ENCODE measurements at places on chromosomes 5 and 9. TPM values are rescaled to one million over a fixed set of nuclear protein-coding genes. Genes with fewer than 3 reads are reported as not detected.

Gene CFAP77
- not detected for total RNA-seq

DNA sequence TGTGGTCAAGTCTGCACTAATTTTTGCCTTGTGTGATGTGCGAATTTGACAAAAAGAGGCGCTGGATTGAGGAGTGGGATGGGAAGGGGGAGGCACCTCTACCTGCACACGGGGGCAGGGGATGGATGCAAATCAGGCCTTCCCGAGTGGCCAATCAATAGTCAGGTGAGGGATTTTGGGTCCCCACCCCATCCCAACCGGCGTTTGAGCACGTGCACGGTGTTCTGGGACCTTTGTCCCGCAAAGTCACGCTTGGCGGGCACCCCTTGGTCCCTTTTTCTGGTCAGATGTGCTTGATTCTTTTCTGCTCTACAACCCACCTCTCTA lies 685 bp upstream of the ADAMTS19 start:
- DNase-seq = no peak

- DNase-seq = peak; percentile 48
These were observed 63.3 kb upstream of the SLC30A5 start for GRCh38 chr5:69030358-69031062.

DNA sequence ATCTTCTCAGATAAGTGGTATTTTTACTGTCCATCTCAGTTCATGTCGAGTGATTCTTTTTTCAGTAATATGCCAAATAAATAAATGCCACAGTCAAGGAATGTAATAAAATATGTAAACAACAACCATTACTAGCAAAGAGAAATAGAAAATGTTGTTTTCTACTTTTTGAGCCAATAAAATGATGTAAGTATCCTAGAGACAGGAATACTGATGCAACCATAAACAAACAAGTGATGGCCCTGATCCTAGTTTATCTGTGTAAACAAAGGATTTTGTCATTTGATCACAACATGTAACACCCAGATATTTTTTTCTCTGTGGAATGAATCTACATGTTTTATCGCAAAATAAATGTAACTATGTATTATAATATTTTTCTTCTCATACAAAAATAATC lies 1852.8 kb downstream of the EFNA5 start:
- DNase-seq = no peak

GRCh38 chr9:18109675-18110074 lies 364.3 kb upstream of the ADAMTSL1 start:
- DNase-seq = no peak

- DNase-seq = no peak
These were observed 172.0 kb downstream of the MELK start for GRCh38 chr9:36744678-36745077.

- peak; percentile 27 for DNase-seq
These were observed 1.2 kb downstream of the LHFPL2 start for GRCh38 chr5:78647351-78647818.

DNA sequence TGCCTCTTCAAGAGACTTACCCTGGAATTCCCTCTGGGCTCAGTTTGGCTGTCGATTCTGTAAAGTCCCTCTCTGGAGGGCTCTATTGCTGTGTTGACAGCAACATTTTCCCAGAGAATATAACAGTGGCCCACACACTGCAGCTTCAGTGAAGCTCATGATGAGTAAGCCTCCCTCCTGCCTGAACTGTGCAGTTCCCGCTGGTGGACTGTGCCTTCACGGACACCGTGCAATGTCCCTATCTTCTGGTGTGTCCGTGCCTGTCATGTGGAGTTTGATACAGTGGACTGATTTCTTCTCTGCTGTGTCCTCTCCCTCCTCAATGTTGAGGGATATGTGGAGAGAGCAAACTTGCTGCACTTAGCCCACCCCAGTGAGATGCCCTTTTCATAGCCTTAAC lies 109.0 kb downstream of the NTRK2 start:
- DNase-seq = no peak

Gene ROR2
- 12.3 TPM for total RNA-seq

- DNase-seq = no peak
These were observed 117.6 kb downstream of the FAM170A start for GRCh38 chr5:119746984-119747383.

Gene SLC34A3
- total RNA-seq = not detected

- no peak for DNase-seq
These were observed 1913.7 kb upstream of the WWC1 start for GRCh38 chr5:166377756-166378155.

Gene GDNF
- 18.4 TPM for total RNA-seq

- no peak for DNase-seq
These were observed 46.3 kb downstream of the FAM240B start for GRCh38 chr9:38673399-38674193.

Gene FOXD4L5
- total RNA-seq = 0.13 TPM

DNA sequence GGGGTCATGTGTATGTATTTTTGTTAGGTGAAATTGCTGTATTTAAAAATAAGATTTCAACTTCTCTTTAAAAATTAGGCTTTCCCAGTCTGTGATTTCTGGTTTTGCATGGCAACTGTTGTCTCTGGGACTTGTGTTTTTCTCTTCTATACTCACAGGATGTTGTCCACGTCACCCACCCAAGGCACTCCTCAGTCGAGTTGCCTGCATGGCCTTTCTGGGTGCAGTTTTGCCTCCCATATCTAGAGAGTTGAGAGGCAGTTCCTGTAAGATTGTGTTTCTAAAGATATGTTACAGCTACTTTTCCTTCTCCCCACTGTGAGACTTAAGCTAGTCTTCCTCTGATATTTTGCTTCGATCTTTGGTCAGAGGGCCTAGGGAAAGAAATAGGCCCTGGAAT lies 2.3 kb upstream of the ASPN start:
- DNase-seq = no peak

Gene HRCT1
- 0.33 TPM for total RNA-seq

Gene PCDHGB6
- 4.5 TPM for total RNA-seq

- DNase-seq = no peak
These were observed 6.2 kb downstream of the PDLIM4 start for GRCh38 chr5:132263548-132264261.

Gene PCDHA1
- total RNA-seq = 0.96 TPM

Gene AQP3
- 0.43 TPM for total RNA-seq

DNA sequence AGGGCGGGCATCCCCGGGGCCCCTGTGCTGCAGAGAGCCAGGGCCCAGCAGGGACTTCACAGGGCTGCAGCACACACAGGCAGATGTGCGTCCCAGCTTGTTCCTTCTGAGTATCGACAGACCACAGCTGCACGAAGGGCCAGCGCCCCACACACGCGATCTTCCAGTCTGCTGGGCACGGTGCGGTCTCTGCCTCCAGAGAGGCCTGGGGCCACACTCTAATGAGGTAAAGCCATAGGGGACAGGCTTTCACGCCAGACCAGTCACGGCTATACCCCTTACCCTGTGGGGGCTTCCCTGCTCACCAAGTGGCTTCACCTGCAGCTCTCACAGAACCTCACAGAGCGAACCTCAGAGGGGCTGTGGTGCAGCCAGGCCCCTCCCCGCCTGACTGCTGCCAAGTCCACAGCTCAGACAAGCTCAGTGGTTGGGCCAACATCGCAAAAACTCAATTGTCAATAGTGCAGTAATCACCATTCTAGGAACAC lies 82.2 kb downstream of the SHB start:
- DNase-seq = no peak

Gene EQTN
- total RNA-seq = not detected

DNA sequence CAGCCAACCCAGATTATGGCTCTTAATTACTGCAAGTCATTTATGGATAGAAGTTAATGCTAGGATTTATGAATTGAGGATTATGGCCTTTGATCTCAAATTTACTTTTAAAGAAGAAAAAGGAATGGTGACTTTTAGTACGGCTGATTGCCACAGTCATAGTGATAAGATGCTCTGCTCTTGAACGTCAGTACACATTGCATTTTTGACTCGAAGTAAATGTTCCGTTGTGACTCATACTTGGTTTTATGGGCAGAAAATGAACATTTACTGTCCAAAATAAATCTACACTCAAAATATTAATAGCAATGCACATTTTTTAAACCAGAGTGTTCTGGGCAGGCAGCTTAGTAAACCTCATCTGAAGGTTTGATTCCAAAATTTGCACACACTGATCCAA lies 830 bp downstream of the ADAMTSL1 start:
- DNase-seq = no peak

DNA sequence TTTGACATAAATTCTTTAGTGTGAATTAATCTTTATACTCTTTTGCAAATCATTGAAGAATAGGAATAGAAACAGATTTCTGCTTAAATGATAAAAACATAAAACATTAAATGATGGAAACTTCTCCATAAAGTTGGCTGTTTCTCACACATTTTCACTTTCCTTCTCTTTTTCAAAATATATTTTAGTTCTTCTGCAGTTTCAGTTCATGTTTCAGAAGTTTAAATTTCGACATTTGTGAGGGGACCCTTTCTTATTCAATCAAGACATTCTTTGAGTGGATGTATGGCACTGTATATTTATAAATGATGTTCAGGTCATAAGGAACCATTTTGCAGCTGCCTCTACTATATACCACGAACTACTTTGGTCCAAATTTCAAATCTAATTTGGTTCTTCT lies 34.6 kb downstream of the TNFAIP8 start:
- DNase-seq = no peak

Gene INSL4
- not detected for total RNA-seq

Gene ECM2
- 0.22 TPM for total RNA-seq

DNA sequence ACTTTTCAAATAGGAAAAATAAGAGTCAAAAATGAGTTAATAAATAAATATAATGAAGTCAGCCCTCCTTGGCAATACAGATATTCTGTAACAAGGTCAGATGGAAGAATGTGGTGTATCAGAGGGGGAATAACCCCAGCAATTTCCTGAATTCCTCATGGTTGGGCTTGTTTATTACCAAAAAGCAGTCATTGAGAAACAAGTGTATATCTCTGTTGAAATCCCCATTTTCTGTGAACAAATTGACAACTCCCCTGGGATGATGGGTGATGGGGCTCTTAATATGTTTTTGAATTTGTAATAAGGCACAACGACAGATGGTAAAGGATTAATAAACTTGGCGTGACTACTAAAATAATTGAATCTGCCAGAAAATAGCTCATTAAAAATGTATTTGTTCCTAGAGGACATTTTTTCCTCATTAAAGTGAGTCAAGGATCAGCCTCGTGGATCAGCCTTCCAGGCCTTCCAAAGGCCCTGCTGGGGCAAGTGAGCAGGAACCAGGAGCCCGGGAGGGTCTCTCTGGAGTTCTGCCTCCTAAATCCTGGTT lies 34.2 kb downstream of the THBS4 start:
- DNase-seq = peak; percentile 51

DNA sequence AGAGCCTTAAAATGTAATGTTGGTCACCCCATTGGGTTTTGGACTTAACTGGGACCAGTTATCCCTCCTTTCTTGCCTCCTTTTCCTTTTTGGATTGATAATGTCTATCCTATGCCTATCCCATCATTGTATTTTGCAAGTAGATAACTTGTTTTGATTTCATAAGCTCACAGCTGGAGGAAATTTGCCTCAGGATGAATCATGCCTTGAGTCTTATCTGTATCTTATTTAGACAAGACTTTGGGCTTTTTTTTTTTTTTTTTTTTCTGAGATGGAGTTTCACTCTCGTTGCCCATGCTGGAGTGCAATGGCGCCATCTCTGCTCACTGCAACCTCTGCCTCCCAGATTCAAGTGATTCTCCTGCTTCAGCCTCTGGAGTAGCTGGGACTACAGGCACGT lies 443.3 kb downstream of the DNAH5 start:
- DNase-seq = no peak

Gene ELOVL7
- total RNA-seq = 0.15 TPM

GRCh38 chr5:119304439-119305211 lies 51.2 kb upstream of the TNFAIP8 start:
- DNase-seq = no peak

All from A673 (cell line).